Stimulated activated CD4-positive, alpha-beta T cell treated with anti-CD3 and anti-CD28 coated beads, TNF-alpha, amount 100 ng/mL, for 48 hours (primary cell): ENCODE measurements at places on chromosomes 2 and 18.

GRCh38 chr2:159518321-159519005 lies 97.9 kb downstream of the BAZ2B start:
- DNase-seq = no peak

DNA sequence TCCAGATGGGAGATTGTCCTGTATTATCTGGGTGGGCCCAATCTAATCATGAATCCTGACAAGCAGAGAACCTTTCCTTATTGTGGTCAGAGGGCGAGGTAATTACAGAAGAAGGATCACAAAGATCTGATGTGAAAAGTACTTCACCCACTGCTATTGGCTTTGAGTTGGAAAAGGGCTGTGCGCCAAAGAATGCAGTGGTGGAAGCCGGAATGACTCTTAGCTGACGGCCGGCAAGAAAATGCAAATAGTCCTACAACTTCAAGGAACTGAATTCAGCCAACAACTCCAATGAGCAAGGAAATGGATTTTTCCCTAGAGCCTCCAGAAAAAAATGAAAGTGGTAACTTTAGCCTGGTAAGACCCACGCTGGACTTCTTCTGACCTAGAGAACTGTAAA lies 67.3 kb downstream of the CTNNA2 start:
- no peak for DNase-seq

- DNase-seq = no peak
Measured at GRCh38 chr2:160254189-160254762, 54.2 kb upstream of the ITGB6 start.

GRCh38 chr18:25399554-25399953 lies 47.6 kb upstream of the ZNF521 start:
- DNase-seq = no peak
